ENCODE measurements at places on chromosomes 4 and X.

- no peak for DNase-seq
These were observed 63.1 kb downstream of the ANXA5 start for GRCh38 chr4:121633653-121634052.

- DNase-seq, result no peak
These were observed 20.1 kb downstream of the ATP5ME start for GRCh38 chr4:653831-654502.

- DNase-seq, result no peak
These were observed 259.5 kb downstream of the RCHY1 start for GRCh38 chr4:75254745-75255144.

GRCh38 chr4:112076919-112077608, 68.2 kb upstream of the FAM241A start:
- DNase-seq, result no peak

DNA sequence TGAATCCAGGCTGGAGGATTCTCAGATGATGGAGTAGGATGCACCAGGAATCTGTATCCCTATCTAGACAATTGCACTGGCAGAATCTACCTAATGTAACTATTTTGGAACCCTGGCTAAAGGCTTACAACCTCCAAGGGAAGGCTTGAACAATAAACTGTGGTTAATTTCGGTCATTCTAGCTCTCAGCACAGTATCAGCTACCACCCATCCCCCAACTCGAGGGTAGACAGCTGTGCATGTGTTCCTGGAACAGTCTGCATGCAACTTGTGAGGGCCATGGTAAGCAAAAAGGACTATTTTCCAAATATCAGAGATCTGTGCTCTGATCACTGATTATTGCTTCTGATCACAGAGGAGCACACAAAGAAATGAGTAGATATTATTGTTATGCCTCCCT, 34.0 kb downstream of the ELF2 start:
- DNase-seq, result no peak

DNA sequence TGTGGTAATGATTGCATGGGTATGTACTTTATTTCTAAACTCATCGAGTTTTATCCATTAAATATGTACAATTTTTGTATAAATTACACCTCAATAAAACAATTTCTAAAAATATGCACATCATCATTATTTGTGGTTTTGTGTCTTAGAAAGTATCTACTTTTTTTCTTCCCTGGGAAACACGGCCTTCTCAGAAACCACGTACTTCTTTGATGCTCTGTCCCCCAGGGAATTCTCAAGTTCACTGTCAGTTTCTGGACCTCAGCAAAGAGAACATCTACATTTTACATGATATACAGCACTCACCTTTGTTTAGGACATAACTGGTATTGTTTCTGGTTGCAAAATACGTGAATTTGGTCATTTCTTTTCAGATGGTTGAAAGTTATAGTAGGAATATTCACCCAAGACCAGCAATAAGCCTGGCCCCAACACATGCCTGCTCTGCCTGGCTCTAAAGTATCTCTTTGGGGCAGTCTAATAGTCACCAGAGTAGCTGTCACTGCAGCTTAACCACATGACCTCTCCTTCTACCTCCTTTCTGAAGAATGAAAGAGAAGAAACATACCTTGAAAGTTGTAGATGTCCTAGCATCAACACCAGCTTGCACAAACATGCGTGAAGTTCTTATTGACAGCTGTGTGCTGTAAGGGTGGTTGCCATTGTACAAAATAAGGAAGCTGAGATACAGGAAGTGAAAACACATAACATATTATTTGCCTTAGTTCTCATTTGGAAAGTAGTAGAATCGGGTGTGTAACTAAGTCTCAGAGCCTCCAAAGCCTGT, 48.4 kb upstream of the SPANXN4 start:
- no peak for DNase-seq

GRCh38 chr4:113404167-113404571, 354.7 kb downstream of the ANK2 start:
- DNase-seq, result no peak

GRCh38 chr4:36056136-36056535, 188.2 kb downstream of the ARAP2 start:
- no peak for DNase-seq

- DNase-seq, result no peak
These were observed 115.2 kb upstream of the TBC1D9 start for GRCh38 chr4:140871368-140871767.

DNA sequence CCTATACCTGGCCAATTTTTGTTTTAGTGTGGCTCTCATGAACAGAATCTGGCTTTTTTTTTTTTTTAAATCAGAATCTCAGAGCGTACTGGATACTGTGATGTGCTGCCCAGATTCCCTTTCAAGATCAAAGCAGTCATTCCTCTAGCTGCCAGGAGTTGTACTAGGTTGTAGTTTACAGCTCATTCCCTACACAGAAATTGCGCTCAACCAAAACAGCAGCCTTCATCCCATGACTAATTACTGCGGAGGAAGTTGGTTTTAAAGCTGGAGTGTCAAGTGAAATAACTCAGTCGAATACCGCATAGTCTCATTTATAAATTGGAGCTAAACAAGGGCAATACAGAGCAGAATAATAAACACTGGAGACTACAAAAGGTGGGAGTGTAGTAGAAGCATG, 12.2 kb upstream of the TMPRSS11B start:
- no peak for DNase-seq

GRCh38 chr4:172998527-172999469, 169.8 kb upstream of the GALNT7 start:
- no peak for DNase-seq

- no peak for DNase-seq
These were observed 119.5 kb upstream of the SCML1 start for GRCh38 chrX:17617806-17618205.

- DNase-seq, result no peak
These were observed 26.5 kb downstream of the DCHS2 start for GRCh38 chr4:154465085-154465484.

All from T-helper 1 cell (primary cell).